ENCODE measurements at places on chromosomes 5 and 9. TPM values are rescaled to one million over a fixed set of nuclear protein-coding genes. Genes with fewer than 3 reads are reported as not detected.

Gene ADGRD2
- total RNA-seq = not detected

Gene ISL1
- not detected for total RNA-seq

Gene SGCD
- not detected for total RNA-seq

Gene FAXDC2
- total RNA-seq = 0.64 TPM

Gene ACOT12
- not detected for total RNA-seq

Gene FAM151B
- 0.73 TPM for total RNA-seq

Gene TRIM23
- total RNA-seq = 17.0 TPM

Gene NTRK2
- total RNA-seq = 1.5 TPM

Gene HAPLN1
- total RNA-seq = not detected

Gene ICE1
- total RNA-seq = 30.3 TPM

Gene TOR1A
- total RNA-seq = 52.0 TPM

Gene ANKRD33B
- under 0.01 TPM for total RNA-seq

Gene SLC46A2
- total RNA-seq = not detected

Gene TRIP13
- total RNA-seq = 13.4 TPM

Gene TLX3
- not detected for total RNA-seq

Gene PDE8B
- not detected for total RNA-seq

Gene RNF183
- not detected for total RNA-seq

Gene ZNF608
- total RNA-seq = 20.0 TPM

Gene PCDHAC1
- total RNA-seq = 2.8 TPM

Gene OR13C9
- total RNA-seq = not detected

Gene PCDHGB5
- 10.5 TPM for total RNA-seq

Gene OTULINL
- total RNA-seq = 0.33 TPM

Gene DAB2IP
- total RNA-seq = 103 TPM

Gene FEM1C
- 15.2 TPM for total RNA-seq

Gene LPCAT1
- total RNA-seq = 43.5 TPM

Gene PCDHB5
- 0.33 TPM for total RNA-seq

Gene RCL1
- 20.7 TPM for total RNA-seq

Gene SIT1
- not detected for total RNA-seq

Gene SHISAL2B
- total RNA-seq = not detected

Gene TRIM32
- 35.7 TPM for total RNA-seq

Gene CARTPT
- total RNA-seq = not detected

Gene ANGPTL2
- 1.5 TPM for total RNA-seq

Gene IFNA4
- total RNA-seq = not detected

Gene LCN12
- total RNA-seq = not detected

Gene HOMER1
- 24.7 TPM for total RNA-seq

Gene GPR150
- total RNA-seq = not detected

Gene SARDH
- 0.21 TPM for total RNA-seq

Gene COL27A1
- 8.7 TPM for total RNA-seq

Gene SLC6A3
- total RNA-seq = not detected

Gene NKD2
- 0.32 TPM for total RNA-seq

Gene ABL1
- total RNA-seq = 49.9 TPM

Gene CCDC152
- 0.33 TPM for total RNA-seq

Gene PFN3
- total RNA-seq = not detected

Gene PRSS3
- total RNA-seq = 1.0 TPM

Gene PAEP
- not detected for total RNA-seq

Gene PIP5K1B
- total RNA-seq = not detected
